ENCODE measurements at places on chromosomes 6 and 20.

- DNase-seq, result peak; percentile 86
Observed at GRCh38 chr6:37381579-37381978, 27.8 kb downstream of the RNF8 start.

DNA sequence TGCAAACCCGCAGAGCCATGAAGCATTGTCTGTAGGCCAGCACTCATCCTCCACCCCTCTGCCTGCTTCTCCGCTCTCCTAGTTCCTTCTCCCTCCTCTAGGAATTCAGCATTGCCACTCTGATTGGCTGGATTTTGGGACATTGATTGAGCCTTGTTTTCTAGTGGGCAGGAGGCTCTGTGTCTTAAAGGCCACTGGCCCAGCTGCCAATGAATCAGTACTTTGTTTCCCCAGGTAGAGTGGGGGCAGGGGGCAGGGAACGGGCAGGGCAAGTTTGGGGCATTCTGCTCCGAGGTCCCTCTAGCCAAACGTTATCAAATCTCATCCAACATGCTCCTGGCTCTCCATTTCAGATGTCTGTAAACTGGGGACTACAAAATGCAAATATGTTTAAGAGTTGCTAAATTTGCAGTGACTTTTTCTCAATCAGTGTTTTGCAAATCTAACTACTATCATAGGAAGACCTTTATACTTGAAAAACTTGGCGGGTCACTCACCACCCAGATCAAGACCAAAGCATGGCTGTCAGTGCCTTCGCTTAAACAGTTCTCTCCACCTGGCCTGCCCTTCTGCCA, 10.4 kb upstream of the BPI start:
- DNase-seq, result no peak

DNA sequence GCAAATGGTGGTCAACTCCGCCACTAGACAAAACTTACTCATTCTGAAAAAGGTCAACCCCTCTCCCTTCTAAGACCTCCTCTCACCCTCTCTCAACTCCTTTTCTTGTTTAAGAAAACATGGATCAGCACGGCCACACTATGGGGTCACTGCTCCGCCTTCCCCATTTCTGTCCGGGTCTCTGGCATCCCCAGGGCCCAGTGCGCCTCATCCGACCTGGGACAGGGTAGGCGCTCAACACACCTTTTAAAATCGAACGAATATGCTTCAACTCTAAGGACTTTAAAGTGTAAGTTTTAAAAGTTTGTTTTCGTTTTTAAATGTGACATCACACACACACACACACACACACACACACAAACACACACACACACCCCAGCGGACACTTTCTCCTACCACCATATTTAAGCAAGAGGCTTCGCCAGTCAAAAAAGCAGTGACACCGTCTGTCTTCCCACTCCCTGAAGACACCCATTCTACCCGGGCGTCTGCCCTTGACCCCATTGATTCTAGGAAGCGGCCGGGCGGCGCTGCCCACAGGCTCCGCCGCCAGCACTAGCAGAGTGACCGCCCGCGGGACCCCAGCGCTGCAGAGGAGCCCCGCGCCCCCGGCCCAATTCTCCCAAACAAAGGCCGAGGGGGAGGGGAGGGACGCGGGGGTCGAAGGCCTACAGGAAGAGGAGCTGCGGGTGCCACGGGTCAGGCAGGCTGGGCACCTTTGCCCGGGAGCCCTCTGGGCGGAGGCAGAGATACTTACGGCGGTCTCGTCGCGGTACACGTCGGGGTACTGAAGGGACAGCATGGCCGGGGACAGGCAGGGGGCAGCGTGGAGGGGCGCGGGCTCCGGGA, 568 bp downstream of the PREP start:
- peak; percentile 54 for DNase-seq

DNA sequence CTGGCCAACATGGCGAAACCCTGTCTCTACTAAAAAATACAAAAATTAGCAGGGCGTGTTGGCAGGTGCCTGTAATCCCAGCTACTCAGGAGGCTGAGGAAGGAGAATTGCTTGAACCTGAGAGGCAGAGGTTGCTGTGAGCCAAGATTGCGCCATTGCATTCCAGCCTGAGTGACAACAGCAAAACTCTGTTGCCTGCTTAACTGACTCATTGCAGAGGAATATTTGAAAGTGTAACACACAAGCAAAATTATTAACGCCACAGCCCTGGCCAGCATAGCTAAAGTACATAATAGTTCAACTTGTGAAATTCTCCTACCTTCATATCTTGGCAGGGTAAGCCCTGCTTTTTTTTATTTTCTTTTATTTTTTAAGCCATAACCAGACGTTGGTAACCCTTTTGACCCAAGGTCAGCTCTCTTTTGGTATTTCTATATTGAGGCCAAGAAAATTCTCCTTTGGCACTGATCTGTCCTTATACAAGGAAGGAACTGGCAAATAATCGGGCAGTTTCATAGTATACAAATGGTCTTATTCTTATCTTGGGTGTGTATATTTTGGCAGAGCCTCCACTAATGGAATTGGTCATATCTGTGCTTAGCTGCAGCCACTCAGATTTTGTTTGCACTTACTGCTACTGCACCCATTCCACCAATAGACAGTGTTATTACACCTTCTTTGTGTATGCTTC, 4.0 kb upstream of the ADGRF5 start:
- no peak for DNase-seq

GRCh38 chr6:158405933-158406332, 93.7 kb downstream of the TULP4 start:
- DNase-seq, result no peak

DNA sequence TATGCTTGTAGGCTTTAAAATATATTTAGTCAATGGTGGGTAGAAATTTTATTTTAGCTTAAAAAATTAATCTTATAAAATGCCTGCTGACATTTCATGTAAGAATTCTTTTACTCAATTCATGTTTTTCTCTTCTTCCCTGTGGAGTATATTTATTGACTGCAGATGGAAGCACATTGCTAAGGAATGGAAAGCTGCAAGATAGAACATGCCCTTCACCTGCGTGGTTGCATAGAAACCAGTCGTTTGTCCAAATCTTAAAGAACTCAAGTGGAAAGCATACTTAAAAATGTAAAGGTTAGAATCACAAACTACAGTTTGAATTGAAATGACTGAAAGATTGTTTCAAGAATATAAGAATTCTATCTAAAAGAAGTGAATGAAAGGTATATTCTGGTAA, 30.7 kb downstream of the C6orf163 start:
- no peak for DNase-seq

- no peak for DNase-seq
Observed at GRCh38 chr20:49938173-49939163, 2.3 kb downstream of the RNF114 start.

- DNase-seq, result peak; percentile 25
Observed at GRCh38 chr20:49100972-49101371, 54.9 kb downstream of the CSE1L start.

DNA sequence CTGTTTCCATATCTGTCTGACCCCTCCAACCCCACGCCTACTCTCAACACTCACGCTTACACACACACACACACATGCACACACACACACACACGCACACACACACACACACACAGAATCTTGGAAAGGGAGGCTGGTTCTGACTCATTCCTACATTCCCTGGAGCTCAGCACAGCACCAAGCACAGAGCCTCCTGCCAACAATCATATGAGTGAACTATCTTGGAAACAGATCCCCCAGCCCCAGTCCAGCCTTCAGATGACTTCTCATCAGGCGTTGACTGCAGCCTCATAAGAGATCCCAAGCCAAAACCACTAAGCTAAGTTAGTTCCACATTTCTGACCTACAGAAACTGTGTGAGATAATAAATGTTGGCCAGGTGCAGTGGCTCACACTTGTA, 14.1 kb upstream of the HCK start:
- DNase-seq, result no peak

DNA sequence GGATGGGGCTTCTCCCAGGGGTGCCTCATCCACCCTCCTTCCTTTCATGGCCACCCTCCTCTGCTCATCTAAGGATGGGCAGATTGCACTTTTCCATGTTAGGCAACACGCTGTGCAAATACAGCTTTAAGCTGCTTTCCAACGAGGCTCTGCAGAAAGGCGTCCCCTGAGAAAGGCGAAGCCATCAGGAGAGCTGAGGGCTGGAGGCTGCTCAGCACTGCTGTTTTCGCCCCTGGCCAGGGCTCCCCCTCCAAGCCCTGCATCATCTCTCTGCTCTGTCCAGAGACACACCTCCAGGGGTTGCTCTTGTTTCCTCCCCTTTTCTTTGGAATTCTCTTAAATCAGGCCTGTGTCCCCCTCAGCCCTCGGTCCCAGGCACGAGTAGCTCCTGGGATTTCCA, 526.1 kb downstream of the CDH26 start:
- DNase-seq, result no peak

GRCh38 chr6:97925504-97925903, 642.5 kb upstream of the MMS22L start:
- no peak for DNase-seq

- no peak for DNase-seq
Observed at GRCh38 chr6:169216830-169217229, 36.8 kb downstream of the THBS2 start.

DNA sequence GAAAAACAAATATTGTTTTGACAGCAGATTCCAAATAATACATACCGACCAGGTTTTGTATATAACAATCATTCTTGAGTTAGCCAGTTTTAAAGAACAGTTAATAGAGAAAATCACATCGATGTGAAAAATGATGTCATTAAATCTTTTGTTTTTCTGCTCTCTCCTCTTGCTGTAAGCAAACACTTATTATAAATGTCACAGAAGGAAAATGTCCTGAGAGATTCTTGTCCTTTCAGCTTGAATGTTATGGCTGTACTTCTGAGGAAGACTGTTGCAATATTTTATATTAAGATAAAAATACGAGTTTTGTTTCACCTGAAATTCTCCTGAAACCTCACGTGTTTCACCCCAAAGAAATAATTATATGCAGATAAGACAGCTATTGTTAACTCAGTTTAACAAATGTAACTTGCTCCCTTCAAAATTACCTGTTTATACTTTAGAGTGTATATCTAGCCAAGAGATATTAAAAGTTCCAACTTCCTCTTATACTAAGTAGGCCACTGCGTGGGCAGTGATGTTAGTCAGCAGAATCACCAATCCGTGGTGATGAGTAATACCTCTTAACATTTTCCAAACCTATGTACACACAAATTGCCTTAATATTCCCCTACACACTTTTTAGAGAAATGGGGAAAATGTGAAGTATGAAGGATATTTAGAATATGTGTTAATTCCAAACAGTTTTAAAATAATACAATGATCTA, 1111.4 kb upstream of the CITED2 start:
- DNase-seq, result no peak

DNA sequence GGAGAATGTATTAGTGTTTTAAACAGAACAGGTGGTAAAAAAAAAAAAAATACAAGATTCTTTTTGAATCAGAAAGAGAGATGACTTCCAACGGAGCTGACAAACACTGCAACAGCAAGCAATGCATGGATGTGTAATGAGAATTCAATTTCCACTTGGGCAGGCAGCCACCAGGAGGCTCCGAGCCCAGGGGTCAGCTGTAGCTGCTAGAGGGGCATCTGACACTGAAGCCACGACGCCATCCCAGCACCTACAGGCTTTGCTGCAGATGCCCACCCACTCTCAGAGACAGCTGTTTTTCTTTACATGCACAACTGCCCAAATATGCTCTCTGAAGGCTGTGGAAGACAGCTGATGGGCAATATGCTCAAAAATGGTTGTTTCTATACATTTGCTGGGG, 75.4 kb downstream of the ELOVL5 start:
- DNase-seq, result no peak

DNA sequence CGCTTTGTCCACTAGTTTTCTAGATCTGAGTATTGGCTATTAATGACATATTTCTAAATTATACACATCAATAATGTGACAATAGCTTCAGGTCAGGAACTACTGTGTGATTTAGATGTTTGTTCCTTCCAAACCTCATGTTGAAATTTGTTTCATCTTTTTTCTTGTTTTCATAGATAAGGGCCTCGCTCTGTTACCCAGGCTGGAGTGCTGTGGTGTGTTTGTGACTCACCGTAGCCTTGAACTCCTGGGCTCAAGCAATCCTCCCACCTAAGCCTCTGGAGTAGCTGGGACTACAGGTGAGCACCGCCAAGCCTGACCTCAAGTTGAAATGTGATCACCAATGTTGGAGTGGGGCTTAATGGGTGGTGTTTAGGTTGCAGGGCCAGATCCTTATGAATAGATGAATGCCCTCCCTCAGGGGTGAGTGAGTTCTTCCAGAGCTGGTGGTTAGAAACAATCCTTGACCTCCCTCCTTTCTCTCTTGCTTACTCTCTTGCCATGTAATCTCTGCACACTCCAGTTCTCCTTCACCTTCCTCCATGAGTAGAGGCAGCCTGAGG, 5.9 kb upstream of the NQO2 start:
- no peak for DNase-seq

GRCh38 chr6:4906293-4907276, 97.3 kb downstream of the RPP40 start:
- DNase-seq, result no peak

- no peak for DNase-seq
Observed at GRCh38 chr6:83169511-83169910, 23.6 kb downstream of the PGM3 start.

- no peak for DNase-seq
Observed at GRCh38 chr6:125859727-125860126, 69.0 kb downstream of the NCOA7 start.

DNA sequence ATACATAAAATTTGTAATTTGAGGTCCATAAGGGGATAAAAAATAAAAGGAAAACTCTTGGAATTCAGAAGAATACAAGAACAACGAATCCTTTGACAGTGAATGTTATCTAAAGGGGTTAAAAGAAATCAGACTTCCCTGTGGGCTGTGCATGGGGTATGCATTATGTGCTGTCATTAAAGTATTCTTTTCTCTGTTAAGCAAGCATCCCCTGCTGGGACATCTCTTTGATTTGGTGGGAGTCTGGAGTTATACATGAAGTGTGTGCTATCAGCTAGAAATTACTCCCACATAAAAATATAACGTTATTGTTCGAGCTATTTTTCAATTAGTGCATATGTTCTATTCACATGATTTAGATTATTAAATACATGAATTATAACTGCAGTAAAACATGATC, 195.2 kb downstream of the CENPW start:
- no peak for DNase-seq

GRCh38 chr20:43798291-43799149, 71.7 kb upstream of the GTSF1L start:
- DNase-seq, result no peak

DNA sequence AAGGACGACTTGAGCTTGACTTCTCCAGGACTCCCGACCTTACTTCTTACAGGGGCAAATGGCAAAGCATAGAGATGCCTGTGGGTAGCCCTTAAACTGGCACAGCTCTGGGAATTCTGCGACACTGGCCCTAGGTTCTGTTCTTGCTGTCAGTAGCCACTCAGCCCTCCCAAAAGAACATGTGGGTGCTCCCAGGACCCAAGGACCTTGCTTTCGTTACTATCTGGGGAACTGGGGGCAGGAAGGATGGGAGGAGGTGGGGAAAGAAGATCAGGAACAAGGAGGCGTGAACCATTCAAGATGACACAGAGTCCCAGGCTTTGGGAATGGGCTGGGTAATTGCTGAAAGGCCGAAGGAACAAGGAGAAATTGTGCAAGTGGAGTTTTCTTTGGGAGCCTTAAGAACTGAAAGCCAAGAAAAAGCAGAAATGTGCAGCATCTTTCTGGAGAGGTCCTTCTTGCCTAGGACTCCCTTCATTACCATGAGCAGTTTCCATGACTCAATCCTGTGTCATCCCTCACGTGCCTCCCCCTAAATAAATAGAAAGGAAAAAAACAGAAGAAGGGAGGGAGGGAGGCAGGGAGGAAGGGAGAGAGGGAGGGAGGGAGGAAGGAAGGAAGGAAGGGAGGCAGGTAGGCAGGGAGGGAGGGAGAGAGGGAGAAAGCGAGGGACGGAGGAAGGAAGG, 284.6 kb upstream of the FOXQ1 start:
- DNase-seq, result no peak

All from NAMALWA (cell line).